Left ventricle myocardium superior (tissue), 1 donor: ENCODE measurements at places on chromosomes 3 and 15.

- no peak for DNase-seq
Observed at GRCh38 chr3:140081887-140082286, 146.9 kb downstream of the CLSTN2 start.

DNA sequence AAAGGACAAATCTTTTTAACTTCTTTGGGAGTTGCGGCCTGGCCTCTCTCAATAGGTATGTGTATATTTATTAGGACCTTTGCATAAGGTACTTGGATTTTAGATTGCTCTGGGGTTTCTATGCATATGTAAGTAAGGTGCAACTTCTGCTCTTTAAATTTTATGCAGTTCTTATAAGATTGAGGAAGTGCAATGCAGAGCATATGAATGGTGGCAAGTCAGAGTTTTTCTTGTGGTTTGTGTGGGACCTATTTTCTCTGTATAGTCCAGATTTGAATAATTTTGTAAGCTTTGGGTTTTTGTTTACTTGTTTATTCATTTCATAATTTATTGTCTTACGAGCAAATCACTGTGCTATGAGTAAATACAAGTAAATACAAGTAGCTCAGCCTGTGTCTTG lies 101.5 kb downstream of the ATG7 start:
- DNase-seq = no peak

DNA sequence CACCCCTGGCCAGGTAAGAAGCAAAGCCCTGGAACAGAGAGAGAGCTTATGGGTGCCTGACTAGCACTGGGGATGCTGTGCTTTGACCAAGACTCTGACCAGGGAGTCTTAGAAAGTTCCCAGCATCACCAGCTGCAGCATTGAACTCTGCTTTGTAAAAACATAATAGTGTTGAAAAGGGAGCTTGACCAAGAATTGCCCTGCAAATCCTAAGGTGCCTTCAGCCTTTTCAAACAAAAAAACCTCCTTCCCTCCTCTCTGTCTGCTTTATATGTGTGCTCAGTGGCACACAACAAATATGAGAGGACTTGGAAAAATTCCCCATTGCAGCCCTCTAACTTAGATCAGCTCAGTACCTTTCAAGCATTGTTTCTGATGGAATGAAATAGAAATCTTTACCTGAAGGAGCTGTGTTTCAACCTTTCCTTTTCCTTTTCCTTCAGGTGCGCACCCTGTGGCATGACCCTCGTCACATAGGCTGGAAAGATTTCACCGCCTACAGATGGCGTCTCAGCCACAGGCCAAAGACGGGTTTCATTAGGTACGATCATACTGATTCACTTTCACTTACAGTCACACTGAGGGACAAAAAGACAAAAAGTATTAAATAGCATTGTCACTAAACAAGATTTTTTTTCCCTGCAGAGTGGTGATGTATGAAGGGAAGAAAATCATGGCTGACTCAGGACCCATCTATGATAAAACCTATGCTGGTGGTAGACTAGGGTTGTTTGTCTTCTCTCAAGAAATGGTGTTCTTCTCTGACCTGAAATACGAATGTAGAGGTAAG lies 13.0 kb downstream of the THBS1 start:
- DNase-seq = no peak

DNA sequence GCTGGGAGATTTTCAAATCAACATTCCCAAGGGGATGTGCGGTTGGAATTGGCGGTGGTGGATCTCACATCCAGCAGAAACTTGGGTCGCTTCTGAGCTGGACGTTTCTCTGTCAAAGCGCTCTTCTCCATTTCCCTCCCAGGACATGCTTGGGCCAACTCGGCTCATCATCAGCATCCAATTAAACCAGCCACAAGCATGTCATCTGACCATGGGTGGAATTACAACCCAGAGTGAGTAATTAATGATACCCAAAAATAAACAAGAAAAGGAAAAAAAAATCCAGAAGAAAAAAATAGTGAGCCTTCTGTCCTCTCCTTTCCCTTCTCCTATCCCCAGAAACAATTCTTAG lies 111.2 kb downstream of the XXYLT1 start:
- DNase-seq = no peak

- DNase-seq = no peak
Observed at GRCh38 chr3:112429960-112430359, 69.3 kb downstream of the BTLA start.

DNA sequence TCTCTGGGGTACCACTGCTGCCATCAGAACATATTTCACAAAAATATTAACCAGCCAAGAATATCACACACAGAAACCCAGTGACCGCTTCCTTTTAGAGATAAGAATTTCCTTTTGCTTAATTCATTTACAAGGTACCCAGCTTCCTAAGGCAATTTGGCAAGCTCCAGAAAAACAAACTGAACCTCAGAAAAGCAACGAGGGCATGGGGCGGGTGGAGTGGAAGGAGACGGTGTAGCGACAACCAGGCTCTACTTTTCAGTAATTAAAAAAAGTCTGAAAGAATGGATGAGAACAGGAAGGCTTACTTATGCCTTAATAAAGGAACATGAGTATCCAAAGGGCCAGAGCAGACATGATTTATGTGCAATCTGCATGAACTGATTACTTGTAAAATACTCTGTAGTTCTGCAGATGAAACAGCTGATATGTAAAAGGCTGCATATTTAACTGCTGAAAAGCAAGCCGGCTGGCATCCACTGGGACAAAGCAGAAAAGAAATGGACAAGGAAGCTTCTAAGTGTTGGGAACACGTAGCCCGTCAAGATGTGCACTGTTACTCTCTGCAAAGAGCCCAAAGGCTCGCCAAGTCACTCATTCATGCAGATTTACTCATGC lies 18.6 kb downstream of the RFTN1 start:
- DNase-seq = no peak

- DNase-seq = no peak
Observed at GRCh38 chr3:122295266-122296062, 29.6 kb upstream of the CSTA start.

- no peak for DNase-seq
Observed at GRCh38 chr3:195023989-195024388, 247.0 kb downstream of the XXYLT1 start.

- no peak for DNase-seq
Observed at GRCh38 chr15:85828874-85829273, 34.1 kb upstream of the KLHL25 start.

DNA sequence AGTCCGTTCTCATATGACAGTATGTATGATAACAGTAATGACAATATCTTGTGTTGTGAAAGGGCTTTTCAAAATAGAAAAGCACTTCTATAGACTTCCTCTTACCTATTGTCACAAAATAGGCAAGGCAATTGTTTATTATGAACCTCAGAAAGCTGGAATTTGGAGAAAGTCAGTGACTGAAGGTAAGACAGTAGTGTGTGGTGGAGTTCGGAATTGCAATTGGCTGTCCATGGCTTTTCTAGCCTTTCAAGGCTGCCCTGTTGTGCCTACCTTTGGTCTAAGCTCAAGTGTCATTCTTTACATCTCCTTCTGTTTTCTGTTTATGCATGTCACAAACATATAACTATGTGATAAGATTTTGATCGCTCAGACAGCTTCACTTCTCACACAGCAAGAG lies 219.3 kb upstream of the NR2E3 start:
- no peak for DNase-seq

- DNase-seq = no peak
Observed at GRCh38 chr3:8485943-8486342, 15.7 kb upstream of the LMCD1 start.

- DNase-seq = no peak
Observed at GRCh38 chr3:127961124-127961523, 46.1 kb downstream of the KBTBD12 start.

GRCh38 chr3:35944926-35945710 lies 305.8 kb downstream of the ARPP21 start:
- DNase-seq = no peak

- DNase-seq = no peak
Observed at GRCh38 chr15:97114900-97115760, 784.6 kb downstream of the NR2F2 start.

DNA sequence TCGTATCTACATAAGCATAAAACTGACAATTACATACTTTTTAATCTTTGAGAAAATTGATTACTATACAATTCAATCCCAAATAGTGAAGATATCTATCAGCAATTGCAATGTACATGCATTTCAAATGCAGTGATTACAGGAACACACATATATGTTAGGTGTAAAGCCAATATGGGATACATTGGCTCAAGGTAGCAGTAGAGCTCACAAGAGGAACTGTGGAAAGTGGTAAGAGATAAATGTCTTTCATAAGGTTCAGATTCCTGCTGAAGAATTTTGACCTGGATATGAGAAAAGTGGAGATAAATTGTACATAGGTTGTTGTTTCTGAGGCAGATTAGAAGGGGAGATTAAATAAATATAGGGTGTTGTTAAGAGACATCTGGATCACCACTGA lies 1280.5 kb downstream of the OTOL1 start:
- DNase-seq = no peak

GRCh38 chr3:28900301-28900700 lies 380.6 kb upstream of the RBMS3 start:
- DNase-seq = no peak

DNA sequence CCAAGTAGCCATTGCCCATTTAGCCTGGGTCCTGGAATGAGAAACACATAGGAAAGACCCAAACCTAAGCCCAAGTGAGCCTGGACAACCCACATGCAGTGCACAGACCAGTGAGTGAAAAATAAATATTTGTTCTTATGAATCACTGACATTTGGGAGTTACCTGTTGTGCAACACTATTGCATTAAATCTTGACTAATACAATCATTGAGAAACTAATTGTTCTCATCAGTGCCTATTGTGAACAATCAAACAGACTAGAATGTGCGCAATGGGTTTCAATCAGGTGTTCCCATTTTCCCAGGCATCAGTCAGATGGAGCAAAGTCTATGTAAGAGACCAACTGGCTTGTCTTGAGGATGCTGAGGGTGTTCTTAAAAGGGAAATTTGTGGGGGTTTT lies 54.7 kb upstream of the CNOT10 start:
- DNase-seq = no peak

DNA sequence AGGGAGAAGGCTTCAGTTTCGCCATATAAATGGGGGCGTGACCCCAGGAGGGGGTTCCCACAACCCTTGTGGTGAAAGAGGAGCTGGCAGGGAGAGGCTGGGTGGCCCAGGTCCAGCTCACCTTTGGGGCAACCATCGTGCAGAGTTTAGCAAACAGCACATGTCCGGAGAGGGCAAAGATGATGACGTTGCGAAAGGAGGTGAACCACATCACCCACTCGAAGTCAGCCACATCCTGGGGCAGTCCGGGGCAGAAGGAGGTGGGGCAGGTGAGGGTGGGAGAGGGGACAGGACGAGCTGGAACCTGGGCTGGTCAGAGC lies 3.7 kb downstream of the HHATL start:
- no peak for DNase-seq

DNA sequence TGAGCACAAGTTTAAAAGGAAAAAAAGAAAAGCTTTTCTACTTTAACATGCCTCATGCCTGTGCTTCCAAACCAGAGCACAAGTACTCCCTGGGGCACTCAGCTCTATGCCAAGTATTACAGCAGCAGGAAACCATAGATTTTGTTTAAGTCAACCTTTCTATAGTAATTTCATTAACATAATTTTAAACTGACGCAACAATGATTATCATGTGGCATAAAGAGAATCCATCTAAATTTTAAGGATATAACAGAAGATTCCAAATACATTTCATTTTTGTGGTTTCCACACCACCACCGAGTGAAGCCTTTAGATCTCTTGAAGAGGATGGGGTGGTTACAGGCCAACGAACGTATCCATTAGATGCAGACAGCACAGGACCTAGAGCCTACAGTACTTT lies 112.1 kb downstream of the TNIK start:
- no peak for DNase-seq
